ENCODE measurements at places on chromosomes 1 and 21.

DNA sequence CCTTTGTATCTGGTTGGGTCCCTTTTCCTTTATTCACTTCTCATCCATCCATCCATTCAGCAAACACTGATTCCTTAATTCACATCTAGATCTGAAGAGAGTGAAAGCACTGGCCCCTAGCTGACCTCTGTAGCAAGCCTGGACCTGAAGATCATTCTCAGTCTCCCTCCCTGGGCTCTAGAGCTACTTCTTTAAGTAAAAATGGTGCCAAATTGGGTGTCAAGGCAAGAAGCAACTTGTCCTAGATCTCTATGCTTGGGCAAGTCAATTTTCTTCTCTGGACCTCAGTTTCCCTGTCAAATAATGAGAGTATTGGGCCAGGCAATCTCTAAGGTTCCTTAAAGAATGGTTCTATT, 36.1 kb downstream of the PLXNA2 start:
- no peak for DNase-seq

DNA sequence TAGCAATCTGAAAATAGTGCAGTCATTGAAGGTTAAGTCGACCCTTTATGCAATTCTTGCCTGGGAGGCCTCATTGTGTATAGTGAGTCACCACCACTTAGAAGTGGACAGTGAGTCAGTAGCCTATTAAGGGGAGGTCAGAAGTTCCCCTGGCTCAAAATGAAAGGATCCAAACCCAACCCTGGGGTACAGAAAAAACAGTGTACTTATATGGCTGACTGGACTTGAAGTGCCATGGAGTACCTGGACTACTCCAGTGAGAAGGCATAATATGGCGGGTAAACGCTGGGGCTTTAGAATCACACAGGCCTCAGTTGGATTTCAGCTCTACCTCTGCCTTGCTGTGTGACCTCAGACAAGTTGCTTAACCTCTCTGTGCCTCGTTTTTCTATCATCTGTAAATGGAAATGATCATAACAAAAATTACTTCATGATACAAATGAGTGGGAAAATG, 2.2 kb upstream of the BCL9 start:
- DNase-seq, result peak; percentile 92

- no peak for DNase-seq
Observed at GRCh38 chr1:236027104-236027503, 37.8 kb downstream of the NID1 start.

- no peak for DNase-seq
Observed at GRCh38 chr1:63087966-63088365, 234.4 kb upstream of the FOXD3 start.

GRCh38 chr1:59238993-59239392, 57.9 kb upstream of the FGGY start:
- no peak for DNase-seq

- no peak for DNase-seq
Observed at GRCh38 chr1:203316626-203317093, 11.3 kb downstream of the BTG2 start.

All from fibroblast of the conjunctiva (primary cell).